Gastroesophageal sphincter (tissue), 4 donors: ENCODE measurements at places on chromosomes 16 and 17.

- H3K36me3 ChIP-seq = no peaks in the 10 kb centered on the region
- peaks cover 30% of the 10 kb centered on the region for H3K4me1 ChIP-seq
- no peak overlapping the region for H3K4me3 ChIP-seq
Measured at GRCh38 chr17:80970044-80970761, 21.4 kb upstream of the CHMP6 start.

GRCh38 chr16:68216240-68216639 lies 19.7 kb downstream of the ESRP2 start:
- ATAC-seq = no peak
- no peak overlapping the region for H3K27ac ChIP-seq
- no peaks in the 10 kb centered on the region for H3K27me3 ChIP-seq
- H3K4me1 ChIP-seq = no peaks in the 10 kb centered on the region

GRCh38 chr17:10793256-10793655 lies 10.6 kb downstream of the TMEM238L start:
- no peak overlapping the region for H3K27ac ChIP-seq
- ATAC-seq = no peak
- H3K27me3 ChIP-seq = no peaks in the 10 kb centered on the region
- H3K4me1 ChIP-seq = no peaks in the 10 kb centered on the region
- no peak overlapping the region for H3K4me3 ChIP-seq
- no peaks in the 10 kb centered on the region for H3K36me3 ChIP-seq

- H3K27ac ChIP-seq = no peak overlapping the region
- ATAC-seq = no peak
- no peak overlapping the region for H3K4me3 ChIP-seq
- no peaks in the 10 kb centered on the region for H3K4me1 ChIP-seq
- H3K36me3 ChIP-seq = no peaks in the 10 kb centered on the region
Measured at GRCh38 chr17:39745335-39746144, 7.8 kb downstream of the GRB7 start.

DNA sequence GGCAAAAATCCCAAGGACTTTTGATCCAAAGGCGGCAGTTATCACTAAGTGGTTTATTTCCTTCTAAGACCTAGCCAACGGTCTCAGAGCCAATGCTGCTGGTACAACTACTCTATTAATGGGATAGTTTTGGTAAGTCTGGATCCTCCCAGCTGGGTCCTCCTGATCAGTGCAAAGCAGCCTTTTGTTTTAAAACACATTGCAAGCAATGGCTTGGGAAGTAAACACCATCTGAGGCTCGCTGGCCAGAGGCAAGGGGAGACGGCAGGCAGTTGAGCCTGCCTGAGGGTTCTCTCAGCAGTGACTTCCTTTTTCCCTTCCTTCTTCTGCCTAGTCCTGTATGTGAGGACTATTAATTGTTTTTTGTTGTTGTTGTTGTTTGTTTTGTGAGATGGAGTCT lies 1.6 kb upstream of the SLC5A10 start:
- H3K27me3 ChIP-seq = peaks cover 11% of the 10 kb centered on the region
- H3K36me3 ChIP-seq = no peaks in the 10 kb centered on the region
- no peaks in the 10 kb centered on the region for H3K4me1 ChIP-seq
- no peak overlapping the region for H3K4me3 ChIP-seq
- ATAC-seq = no peak
- no peak overlapping the region for H3K27ac ChIP-seq
